ENCODE measurements at places on chromosomes 6 and 20.
A peak's percentile ranks its signal among the peaks of the same experiment; 100 is the strongest.

DNA sequence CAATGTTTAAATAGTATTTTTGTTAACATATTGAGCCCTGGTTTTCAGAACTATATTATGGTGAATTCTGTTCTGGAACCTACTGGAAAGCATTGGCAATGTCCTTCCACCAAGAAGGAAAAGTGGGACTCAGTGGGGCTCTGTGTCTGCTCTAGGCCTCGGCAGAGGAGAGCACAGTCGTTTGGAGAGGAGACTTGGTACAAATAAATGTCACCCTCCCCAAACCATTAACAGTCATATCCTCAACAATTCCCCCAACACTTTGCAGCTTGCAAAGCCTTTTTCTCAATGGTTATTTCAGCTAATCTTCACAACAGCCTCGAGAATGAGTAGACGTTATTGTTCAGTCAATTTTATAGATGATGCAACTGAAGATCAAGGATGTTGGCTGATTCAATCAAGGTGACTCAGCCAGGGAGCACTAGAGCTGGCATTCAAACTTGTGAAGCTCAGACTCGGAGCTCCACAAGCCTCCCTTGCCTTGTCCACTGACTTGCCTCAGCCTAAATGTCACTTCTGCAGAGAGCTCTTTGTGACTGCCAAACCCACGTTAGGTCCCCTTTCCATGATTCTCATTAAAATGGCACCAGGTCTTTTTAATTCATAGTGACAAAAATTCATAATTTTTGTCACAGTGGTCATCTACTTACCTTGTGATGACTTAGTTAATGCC is 60.6 kb downstream of the TOX2 start:
- no peak for DNase-seq

DNA sequence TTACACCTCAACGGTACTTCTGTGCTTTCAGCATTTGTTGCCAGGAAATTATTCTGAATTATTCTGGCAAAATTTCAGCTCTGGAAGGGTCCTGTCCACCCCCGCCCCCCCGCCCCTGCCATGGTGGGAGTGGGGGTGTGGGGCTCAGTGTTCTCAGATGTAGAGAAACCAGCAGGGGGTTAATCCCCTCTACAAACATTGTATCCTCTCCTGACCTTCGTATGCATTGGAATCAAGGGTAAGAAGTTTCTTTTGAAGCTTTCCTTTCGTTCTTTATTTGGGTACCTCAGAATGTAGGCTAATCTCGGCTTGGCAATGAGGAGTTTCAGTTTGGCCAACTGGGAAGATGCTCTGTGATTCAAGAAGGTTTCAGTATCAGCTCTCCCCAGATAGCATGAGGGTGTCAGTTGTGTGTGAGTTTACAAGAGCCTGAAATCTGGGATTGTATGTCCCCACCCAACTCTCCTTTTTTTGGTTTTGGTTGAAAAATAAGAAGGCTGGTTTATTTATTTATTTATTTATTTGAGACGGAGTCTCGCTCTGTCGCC is 25.5 kb upstream of the OLIG3 start:
- DNase-seq, result no peak

- DNase-seq, result no peak
Observed at GRCh38 chr20:12750221-12750620, 258.6 kb upstream of the SPTLC3 start.

DNA sequence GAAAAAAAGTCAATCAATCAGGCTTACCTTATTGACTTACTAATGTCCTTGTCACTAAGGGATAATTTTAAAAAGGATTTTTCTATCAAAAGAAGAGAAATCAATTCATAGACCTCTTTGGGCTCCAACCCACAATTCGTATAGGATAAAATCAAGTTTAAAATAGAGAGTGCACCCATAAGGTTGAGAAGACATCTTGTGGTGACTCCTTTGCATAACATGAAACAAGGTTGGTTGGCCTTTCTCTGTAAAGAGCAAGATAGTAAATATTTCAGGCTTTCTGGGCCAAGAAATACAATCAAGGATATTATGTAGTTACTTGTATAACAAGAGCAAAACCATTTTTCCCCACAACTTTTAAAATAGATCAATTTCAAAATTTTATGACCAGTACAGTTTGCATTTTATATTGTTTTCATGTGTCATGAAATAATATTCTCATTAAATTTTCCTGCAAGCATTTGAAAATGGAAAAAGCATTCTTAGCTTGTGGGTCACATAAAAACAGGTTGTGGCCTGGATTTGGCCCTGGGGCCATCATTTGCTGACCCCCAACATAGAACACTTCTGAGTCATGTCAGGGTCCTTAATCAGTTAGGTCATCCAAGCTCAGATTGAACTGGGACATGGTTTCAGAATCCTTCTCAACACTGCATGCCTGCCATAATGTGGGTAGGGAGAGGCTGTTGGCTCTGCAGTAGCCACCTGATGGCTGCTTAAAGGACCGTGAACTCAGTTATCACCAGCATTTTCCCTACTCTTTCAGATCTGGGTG is 76.7 kb downstream of the MYB start:
- DNase-seq, result peak; percentile 17

DNA sequence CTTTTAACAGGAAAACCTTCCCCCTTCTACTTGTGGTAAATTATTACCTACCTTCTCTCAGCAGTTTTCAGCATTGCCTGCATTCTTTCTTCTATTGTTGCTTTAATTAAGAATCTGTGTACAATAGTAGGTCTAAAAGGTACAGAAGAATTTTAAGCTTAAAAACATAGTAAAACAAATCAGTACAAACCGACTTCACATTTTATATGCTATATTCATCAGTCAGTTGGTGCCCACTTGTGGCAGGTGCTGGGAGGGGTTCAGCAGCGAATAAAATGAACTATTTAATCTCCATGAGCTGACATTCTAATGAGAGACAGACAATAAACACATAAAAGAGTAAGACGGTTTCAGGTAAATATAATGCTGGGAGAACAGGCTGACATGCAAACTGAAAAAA is 73.4 kb upstream of the FBXO30 start:
- peak; percentile 46 for DNase-seq

GRCh38 chr6:163974322-163974721 is 559.8 kb downstream of the QKI start:
- DNase-seq, result no peak

- peak; percentile 74 for DNase-seq
Observed at GRCh38 chr20:32737371-32738223, 5.7 kb downstream of the COMMD7 start.

- peak; percentile 4 for DNase-seq
Observed at GRCh38 chr6:20483887-20484497, 50.3 kb upstream of the CDKAL1 start.

GRCh38 chr20:955111-955510 is 39.0 kb upstream of the ANGPT4 start:
- DNase-seq, result no peak

- DNase-seq, result no peak
Observed at GRCh38 chr20:57564180-57564802, 3.4 kb downstream of the PCK1 start.

GRCh38 chr6:163345931-163346330 is 68.6 kb upstream of the QKI start:
- no peak for DNase-seq

GRCh38 chr6:53756396-53756795 is 38.4 kb upstream of the LRRC1 start:
- DNase-seq, result no peak

DNA sequence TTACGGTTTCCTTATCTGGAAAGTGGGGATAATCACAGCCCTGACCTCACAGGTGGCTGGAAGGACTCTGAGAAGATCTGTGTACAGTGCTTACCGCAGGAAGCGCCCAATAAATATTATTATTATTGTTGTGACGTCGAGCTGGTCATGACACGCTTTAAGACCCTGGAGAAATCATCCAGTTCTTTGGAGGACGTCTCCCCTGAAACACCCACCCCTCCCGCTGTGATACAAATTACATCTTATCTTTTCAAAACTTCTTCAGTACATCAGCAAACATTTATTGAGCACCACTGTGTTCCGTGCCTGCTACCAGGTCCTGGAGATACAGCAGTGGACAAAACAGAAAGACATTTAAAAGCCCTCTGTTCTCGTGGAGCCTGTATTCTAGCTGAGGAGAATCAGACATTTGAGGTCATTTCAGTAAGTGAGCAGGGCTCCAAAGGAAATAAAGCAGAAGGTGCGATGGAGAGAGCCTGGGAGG is 118.7 kb downstream of the CEBPB start:
- DNase-seq, result no peak

- no peak for DNase-seq
Observed at GRCh38 chr20:12156252-12156651, 238.6 kb downstream of the BTBD3 start.

GRCh38 chr20:45833030-45833882 is at the start of gene SNX21:
SNX21 (plus strand) TSS chr20:45833799; CDS start chr20:45833920, 121 bp downstream.
- DNase-seq, result peak; percentile 44

DNA sequence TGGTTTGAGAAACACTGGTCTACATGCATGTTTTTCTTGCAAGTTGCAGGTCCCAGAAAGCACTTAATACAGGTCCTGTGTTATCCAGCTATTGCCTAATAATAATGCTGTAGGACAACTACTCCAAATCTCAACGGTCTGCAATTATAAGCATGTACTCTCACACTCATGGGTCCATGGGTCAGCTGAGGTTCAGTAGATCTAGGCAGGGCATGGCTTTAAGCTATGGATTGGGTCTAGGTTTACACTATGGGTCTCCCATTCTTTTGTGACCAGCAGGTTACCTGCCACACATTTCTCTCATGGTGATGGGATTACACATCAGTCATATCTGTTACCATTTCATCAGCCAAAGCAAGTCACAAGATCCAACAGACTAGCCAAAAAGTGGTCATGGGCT is 13.9 kb downstream of the ISM1 start:
- DNase-seq, result no peak

GRCh38 chr20:6265204-6265904 is 142.5 kb upstream of the FERMT1 start:
- no peak for DNase-seq

- DNase-seq, result no peak
Observed at GRCh38 chr20:33298391-33298790, 15.4 kb downstream of the BPIFB1 start.

GRCh38 chr6:14791526-14791925 is 454.3 kb upstream of the JARID2 start:
- DNase-seq, result no peak

DNA sequence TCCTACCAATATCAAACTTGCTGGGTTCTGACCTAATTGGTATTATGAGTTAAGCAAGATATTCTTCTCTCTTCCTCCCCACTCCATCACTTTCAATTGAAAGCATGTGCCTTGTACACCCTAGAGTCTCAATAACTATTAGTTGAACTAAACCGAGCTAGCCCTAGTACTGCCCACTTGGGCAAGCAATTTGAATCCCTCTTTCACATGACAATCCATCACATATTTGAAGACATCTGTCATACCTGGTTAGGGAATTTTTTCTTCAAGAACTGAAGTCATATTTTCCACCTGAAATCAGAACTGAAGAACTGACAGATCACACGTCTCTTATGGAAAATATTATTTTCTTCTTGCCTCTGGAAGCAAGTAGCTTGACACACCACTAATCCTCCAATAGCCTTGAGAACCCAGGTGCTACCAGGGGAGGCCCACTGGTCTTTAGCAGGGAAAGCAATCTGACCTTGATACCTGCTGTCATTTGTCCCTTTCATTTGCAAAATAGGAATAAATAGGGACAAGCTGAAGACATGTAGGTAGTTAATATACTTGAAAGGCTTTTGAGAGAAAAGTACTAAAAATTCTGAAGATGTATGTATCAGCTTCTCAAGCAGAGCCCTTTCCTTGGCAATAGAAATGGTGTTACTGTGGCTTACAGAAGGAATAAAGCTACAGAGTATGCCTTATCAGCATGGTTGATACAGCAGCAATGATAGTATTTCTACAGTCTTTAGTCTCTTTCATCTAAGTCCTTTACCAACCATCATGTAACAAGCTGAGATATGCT is 71.4 kb downstream of the GJA10 start:
- no peak for DNase-seq

DNA sequence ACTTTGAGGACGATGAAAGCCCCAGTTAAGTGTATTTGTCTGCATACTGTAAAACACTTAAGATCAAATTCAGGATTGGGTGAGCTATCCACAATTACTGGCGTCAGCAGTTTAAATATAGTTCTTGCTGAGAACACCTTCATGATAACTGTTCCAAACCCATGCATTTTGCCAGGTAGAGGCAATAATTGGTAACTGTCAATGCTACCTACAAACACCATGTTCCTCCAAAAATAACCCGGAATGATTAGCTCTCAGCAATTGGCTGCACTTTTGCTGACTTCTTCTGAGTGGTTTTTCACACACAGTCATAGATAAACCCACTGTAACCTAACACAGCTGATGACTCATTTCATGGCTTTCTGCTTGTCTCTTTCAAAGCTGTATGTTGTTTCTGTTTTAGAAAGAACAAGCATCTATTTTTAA is 1358.6 kb upstream of the GJE1 start:
- no peak for DNase-seq

DNA sequence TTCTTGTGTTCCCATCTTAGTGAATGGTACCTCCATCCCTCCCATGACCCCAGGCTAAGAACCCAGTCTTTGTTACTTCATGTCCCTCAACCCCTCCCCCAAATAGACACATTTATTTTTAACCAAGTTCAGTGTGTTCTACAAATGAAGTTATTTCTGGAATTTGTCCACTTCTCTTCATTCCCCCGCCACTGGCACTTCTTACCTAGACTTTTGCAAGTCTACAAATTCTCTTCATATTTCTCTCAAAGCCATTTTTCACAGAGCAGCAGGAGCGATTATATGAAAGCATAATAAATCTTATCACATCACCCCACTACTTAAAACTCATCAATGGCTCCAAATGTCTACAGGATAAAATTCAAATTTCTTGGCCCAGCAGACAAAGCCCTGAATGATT is 131.4 kb downstream of the BTBD9 start:
- no peak for DNase-seq

DNA sequence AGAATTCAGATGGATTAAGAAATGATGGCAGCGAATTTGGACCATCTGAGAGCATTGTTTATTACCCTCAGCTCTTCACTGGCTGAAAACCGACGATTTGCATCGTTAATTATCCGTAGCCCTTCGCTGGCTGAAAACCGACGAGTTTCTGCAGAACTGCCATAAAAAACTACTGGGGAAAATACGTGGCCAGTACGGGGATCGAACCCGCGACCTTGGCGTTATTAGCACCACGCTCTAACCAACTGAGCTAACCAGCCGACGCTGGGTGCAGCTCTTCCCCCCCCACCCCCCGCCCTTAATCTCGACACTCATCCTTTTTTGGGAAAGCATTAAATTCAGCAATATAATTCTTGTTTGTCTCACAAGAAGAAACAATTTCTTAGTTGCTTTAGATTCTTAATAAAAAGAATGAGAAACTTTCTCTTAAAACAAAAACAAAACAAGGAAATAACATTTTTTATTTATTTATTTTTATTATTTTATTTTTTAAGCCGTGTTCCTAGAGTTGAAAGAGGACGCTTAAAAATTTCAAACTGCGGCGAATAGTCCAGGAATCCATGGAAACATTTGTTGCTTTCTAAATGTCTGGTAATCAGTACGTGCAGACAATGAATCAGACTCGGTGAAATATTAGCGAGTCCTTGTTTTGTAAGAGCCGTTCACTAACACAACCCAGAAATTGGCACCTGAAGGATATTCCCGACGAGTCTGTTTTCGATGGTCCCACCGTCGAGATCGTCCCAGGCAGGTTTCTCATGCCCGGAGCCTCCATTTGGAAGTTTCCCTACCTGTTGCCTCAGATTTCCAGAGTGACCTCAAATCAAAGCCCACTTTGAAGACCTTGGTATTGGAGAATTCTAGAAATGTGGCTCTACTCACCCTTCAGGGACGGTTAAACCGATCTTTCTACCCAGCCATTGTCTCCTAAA is 27.8 kb downstream of the PRSS16 start:
- DNase-seq, result no peak
